GM23338 (cell line): ENCODE measurements at places on chromosomes 2 and 18. TPM values are rescaled to one million over a fixed set of nuclear protein-coding genes. Genes with fewer than 3 reads are reported as not detected.

The BMP10 gene
- not detected in 2 replicates for total RNA-seq

The LHCGR gene
- 0.12 and 0.45 TPM in 2 replicates for total RNA-seq

The CCNT2 gene
- total RNA-seq = 46.5 and 48.1 TPM in 2 replicates

The GPAT2 gene
- 2.0 and 2.2 TPM in 2 replicates for total RNA-seq

The ADD2 gene
- total RNA-seq = 138 and 223 TPM in 2 replicates

The PPP4R3B gene
- total RNA-seq = 48.5 and 56.6 TPM in 2 replicates

The SCN7A gene
- 0.23 and 0.42 TPM in 2 replicates for total RNA-seq

The CCDC141 gene
- total RNA-seq = 8.0 and 13.4 TPM in 2 replicates

The MTA3 gene
- total RNA-seq = 145 and 162 TPM in 2 replicates

The COQ10B gene
- 27.6 and 30.5 TPM in 2 replicates for total RNA-seq

The CERS6 gene
- 33.5 and 35.0 TPM in 2 replicates for total RNA-seq

The TRAPPC8 gene
- 45.5 and 66.2 TPM in 2 replicates for total RNA-seq

- DNase-seq = no peak
- no peak overlapping the region for H3K27ac ChIP-seq
- H3K4me3 ChIP-seq = no peak overlapping the region
- H3K4me1 ChIP-seq = peaks cover 17% of the 10 kb centered on the region
- no peaks in the 10 kb centered on the region for H3K36me3 ChIP-seq
These were observed 81.5 kb upstream of the SLC66A3 start for GRCh38 chr2:11073776-11074175.

GRCh38 chr2:133194362-133194655 lies 374.0 kb downstream of the NCKAP5 start:
- H3K27me3 ChIP-seq = no peaks in the 10 kb centered on the region

- H3K36me3 ChIP-seq = no peaks in the 10 kb centered on the region
- no peak for DNase-seq
These were observed 17.2 kb upstream of the LYPD6B start for GRCh38 chr2:149021271-149021719.

DNA sequence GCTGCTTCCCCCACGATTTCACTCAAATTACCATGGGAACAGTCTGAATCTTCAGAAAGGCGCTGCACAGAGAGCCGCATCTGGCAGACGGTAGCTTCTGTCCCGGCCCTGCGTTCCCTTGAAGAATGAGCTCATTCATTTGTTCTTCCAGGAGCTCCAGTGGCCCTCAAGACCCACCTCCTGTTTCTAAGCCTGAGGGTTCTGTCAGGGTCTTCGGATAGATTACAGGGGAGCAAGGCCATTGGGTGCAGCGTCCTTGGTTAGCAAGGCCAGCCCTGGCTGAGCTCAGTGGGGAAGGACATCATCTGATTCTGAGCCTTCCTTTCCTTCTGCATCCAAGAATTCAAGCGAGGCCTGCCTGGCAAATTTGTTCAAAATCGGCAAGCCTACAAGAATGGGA lies 111.9 kb downstream of the PDCL3 start:
- H3K4me3 ChIP-seq = no peak overlapping the region
- no peaks in the 10 kb centered on the region for H3K4me1 ChIP-seq
- no peaks in the 10 kb centered on the region for H3K27me3 ChIP-seq
- no peak overlapping the region for H3K27ac ChIP-seq
- no peak for DNase-seq
- H3K36me3 ChIP-seq = no peaks in the 10 kb centered on the region

DNA sequence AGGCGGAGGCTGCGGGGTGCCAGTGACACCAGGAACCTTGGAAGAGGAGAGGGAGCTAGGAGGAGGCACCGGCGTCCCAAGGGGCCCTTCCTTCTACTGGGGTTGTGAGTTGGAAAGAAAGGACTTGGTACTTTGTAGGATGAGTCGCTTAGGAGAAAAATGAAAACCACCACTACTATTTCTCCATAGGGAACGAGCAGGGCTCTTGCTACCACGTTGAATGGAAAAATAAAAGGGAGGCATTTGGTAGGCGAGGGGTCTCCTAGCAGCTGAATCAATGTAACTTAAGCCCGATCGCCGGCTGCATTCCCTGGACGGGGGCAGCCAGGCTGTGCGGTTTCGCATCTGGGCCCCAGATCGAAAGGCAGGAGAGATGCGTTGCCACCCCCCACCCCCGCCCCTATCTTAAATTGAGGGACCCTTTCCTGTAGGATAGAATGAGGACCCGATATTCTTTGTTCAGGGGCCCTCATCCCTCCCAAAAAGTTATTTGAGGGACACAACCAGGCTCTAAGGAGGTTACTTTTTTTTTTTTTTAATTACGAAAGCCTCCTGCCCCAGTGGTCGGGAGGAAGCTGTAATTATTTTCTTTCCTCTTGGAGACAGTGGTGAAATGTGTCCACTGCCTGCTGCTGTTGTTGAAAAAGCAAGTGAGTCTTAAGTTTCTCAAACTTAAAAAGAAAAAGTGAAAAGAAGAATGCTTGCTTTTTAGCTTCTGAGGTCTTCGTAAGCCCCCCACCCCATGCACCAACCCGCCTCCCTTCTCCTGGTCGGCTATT lies 1.3 kb downstream of the IGFBP2 start:
- no peak for DNase-seq
- H3K27me3 ChIP-seq = peaks cover 26% of the 10 kb centered on the region
- peaks cover 36% of the 10 kb centered on the region for H3K4me1 ChIP-seq
- peak overlapping the region; percentile 99 for H3K4me3 ChIP-seq

DNA sequence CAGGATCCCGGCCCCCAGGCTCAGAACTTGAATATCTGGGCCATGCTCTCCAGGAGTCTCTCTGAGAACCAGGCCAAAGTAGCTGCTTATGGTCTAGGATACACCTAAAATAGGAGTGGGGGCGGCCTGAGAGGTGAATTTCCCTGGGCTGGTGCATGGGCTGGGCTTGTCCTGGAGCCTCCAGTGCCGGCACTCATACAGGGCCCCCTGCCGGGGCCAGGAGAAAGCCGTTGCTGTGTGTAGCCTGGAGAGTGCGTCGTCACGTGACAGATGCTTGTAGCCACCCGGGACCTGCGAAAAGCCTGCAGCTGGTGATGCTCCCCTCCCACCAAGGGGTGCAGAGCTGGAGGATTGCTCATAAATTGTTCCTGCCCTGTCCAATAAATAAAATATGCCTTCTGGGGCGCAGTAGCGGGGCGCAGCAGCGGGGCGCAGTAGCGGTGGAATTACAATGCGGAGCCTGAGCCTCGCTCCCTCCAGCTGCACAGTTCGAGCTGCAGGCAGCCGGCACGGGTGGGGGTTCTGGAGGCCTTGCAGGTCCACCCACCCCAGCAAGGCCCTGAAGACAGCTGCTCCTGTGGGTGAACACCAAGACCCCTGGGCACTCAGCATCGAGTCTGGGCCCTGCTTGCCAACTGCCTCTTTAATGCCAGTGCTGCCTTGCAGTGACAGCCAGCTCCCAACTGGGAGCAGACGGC lies 289.9 kb downstream of the NDUFA10 start:
- DNase-seq = peak; percentile 41
- no peaks in the 10 kb centered on the region for H3K36me3 ChIP-seq
- no peak overlapping the region for H3K27ac ChIP-seq
- no peak overlapping the region for H3K4me3 ChIP-seq
- no peaks in the 10 kb centered on the region; the same call in 1 of the 2 replicates for H3K4me1 ChIP-seq
- H3K27me3 ChIP-seq = no peaks in the 10 kb centered on the region

GRCh38 chr2:17059458-17059857 lies 393.8 kb upstream of the CYRIA start:
- no peak for DNase-seq
- no peak overlapping the region for H3K27ac ChIP-seq
- H3K4me1 ChIP-seq = peaks cover 29% of the 10 kb centered on the region; the same call in 1 of the 2 replicates

- no peak overlapping the region for H3K4me3 ChIP-seq
- H3K27ac ChIP-seq = no peak overlapping the region
- H3K4me1 ChIP-seq = no peaks in the 10 kb centered on the region
- H3K36me3 ChIP-seq = no peaks in the 10 kb centered on the region
These were observed 154.4 kb downstream of the RAD51AP2 start for GRCh38 chr2:17363846-17364245.

DNA sequence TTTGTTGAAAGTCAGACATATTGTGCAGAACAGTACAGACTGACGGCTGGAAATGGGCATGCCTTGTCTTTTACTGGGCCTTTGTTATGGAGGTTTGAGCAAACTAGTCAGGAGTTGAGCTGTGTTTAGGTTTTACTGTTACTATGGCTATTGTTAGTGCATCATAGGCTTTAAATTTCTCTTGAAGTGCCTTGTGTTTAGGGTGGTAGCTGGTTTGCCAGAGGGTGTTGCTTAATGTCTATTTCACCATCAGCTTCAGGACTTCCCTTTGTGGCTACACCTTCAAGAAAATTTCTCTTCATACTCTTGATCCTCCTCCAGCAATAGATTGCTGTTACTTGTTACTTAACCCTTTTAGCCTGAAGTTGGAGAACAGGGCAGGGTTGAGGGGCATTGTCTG lies 104.6 kb downstream of the CAPN13 start:
- no peak for DNase-seq
- H3K36me3 ChIP-seq = peaks cover 6% of the 10 kb centered on the region; the same call in 1 of the 2 replicates
- H3K4me3 ChIP-seq = no peak overlapping the region
- H3K27me3 ChIP-seq = no peaks in the 10 kb centered on the region
- no peak overlapping the region for H3K27ac ChIP-seq

- H3K27me3 ChIP-seq = peaks cover 26% of the 10 kb centered on the region
- H3K4me1 ChIP-seq = peaks cover 27% of the 10 kb centered on the region
These were observed 3.4 kb downstream of the ASAP2 start for GRCh38 chr2:9210030-9210429.
